NCI-H226 (cell line): ENCODE measurements at places on chromosomes 2 and 18.

- no peak for DNase-seq
These were observed 373.5 kb upstream of the MYT1L start for GRCh38 chr2:2704428-2705090.

DNA sequence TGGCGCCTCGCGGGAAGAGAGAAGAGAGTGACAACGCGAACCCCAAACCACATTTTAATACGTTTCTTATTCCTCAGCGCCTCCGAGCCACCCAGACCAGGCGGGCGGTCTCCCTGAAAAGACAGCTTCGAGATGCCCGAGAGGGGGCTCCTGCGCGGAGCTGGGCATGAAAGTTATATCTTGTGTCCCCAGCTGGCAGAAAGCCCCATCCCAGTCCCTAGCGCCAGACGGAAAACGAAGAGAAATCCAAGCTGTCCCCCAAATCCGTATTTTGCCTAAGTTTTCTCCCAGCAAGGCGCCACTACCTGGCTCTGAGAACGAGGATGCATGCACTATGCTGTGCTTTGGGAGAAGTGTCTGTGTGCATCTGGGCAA is 797 bp downstream of the NXPH2 start:
- no peak for DNase-seq

- no peak for DNase-seq
These were observed 42.9 kb downstream of the ADI1 start for GRCh38 chr2:3476321-3476984.

DNA sequence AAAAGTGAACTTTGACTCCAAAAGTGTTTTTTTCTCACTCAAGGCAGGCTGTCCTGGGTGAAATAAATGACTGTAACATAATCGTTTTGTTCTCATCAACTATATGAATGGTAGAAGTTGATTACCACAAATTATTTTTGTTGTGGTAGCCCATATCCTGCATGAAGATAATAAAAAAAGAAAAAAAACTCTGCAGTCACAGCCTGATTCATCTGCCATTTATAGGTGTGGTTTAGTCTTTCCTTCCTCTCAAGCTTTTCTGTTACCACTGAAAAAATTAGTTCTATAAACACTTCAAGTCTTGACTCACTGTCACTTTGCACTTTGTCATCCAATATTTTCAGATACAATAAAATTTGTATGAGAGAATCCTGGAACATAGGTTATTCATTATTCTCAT is 522.0 kb downstream of the PLCL1 start:
- DNase-seq = no peak

DNA sequence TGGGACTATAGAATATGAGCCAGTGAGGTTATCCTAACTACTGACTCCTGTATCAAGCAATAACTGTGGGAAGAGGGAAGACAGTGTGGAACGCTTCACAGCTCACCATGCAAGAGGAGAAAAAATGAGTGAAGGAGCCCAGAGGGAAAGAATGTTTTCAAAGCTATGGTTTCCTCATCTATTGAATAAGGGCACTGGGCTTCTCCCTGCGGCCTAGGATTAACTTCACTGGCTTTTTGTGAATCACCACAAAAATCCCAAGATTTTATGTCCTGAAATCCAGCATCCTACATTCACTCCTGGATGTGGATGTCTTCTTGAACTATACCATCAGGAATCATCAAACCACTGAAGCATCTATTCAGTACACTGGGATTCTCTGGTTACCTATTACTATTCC is 44.5 kb upstream of the SP5 start:
- no peak for DNase-seq

DNA sequence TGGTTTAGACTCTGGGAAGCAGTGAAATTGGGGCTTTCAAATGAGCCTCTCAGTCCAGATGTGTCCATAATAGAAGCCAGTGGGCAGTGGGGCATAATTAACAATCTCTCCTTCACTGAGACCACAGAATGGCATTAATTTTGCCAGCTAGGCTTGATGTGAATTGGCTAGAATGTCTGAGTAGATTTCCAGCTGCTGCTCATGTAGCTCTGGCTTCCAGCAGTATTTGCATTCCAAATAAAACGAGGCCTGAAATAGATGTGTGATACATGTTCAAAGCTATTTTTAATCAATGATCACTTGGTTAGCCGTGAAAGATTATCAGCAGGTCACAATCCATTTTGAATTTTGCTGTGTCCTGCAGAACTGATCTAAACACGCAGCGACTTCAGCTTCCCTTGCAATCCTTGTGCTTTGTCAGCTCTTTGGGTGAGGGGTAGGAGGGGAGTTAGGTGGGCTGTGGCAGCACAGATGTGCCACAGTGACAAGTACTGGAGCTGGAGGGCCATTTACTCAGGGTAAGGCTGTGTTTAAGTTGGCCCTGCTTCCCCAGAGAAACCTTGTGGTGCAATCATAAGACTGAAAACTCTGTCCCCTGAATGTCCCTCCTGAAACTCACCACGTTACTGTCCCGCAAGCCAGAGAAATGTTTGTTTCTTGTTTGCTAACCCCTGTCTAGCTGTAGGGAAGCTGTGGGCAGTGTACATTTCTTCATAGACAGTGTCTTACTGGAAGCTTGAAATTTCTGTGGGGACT is 56.9 kb upstream of the TMEM178A start:
- DNase-seq = no peak

- DNase-seq = no peak
These were observed 164.2 kb downstream of the CDH20 start for GRCh38 chr18:61497422-61497821.

DNA sequence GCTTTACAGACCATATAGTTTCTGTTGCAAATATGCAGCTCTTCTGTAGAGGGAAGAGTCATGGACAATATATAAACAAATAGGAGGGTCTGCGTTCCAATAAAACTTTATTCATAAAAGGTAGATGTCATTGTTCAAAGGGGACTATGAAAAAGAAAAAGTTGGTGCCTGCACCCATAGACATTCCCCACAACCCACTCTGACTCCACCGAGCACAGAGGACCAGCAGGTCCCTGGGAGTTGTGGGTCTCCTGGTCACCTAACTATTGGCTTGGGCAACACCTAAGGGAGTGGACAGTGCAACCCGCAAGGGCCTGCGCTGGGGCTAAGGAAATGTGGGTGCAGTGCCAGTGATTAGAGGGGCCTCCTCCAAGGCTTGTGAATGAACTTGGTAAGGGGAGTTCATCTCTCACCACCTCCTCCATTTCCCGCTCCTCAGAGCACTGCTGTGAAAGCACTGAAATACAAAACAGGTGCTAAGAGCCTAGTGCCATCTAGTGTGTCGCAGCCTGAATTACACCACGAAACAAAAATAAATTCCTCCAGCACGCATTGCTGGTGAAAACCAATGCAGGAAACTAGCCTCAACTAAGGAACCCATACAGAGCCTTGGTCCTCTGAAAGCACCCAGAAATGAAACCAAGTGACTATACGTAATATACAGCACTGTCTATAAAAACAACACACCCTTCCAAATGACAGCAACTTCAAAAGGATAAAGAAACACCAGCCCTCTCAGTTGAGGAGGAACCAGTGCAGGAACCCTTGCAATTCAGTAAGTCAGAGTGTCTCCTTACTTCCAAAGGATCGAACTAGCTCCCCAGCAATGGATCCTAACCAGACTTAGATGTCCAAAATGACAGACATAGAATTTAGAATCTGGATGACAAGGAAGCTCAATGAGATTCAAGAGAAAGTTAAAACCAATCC is 166.6 kb downstream of the RNF144A start:
- peak; percentile 36 for DNase-seq

- no peak for DNase-seq
These were observed 74.1 kb upstream of the GLI2 start for GRCh38 chr2:120661551-120661950.

DNA sequence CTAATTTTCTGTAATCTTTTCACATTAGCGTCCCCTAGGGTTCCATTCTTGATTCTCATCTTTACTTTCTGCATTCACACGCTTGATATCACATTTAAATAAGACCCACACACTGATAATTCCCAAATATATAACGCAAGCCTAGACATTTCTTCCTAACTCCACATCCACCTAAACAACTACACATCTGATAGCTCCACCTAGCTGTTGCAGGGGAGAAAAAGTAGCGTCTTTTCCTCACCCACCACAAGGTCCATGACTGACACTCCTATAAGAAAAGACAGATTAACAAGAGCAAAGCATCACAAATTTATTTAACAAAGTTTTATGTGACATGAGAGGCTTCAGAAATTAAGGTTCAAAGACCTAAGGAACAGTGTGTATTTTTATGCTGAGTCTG is 862.2 kb upstream of the DDX18 start:
- DNase-seq = no peak

GRCh38 chr2:236828820-236829219 is 256.9 kb upstream of the COPS8 start:
- no peak for DNase-seq

DNA sequence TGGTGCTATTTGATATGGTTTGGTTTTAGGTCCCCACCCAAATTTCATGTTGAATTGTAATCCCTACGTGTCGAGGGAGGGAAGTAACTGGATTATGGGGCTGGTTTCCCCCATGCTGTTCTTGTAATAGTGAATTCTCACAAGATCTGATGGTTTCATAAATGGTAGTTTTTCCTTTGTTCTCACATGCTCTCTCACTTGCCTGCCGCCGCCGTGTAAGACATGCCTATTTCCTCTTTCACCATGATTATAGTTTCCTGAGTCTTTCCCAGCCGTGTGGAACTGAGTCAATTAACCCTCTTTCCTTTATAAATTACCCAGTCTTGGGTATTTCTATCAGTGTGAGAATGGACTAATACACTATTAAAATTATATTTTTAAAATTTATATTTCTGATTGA is 7.3 kb downstream of the DIS3L2 start:
- no peak for DNase-seq

DNA sequence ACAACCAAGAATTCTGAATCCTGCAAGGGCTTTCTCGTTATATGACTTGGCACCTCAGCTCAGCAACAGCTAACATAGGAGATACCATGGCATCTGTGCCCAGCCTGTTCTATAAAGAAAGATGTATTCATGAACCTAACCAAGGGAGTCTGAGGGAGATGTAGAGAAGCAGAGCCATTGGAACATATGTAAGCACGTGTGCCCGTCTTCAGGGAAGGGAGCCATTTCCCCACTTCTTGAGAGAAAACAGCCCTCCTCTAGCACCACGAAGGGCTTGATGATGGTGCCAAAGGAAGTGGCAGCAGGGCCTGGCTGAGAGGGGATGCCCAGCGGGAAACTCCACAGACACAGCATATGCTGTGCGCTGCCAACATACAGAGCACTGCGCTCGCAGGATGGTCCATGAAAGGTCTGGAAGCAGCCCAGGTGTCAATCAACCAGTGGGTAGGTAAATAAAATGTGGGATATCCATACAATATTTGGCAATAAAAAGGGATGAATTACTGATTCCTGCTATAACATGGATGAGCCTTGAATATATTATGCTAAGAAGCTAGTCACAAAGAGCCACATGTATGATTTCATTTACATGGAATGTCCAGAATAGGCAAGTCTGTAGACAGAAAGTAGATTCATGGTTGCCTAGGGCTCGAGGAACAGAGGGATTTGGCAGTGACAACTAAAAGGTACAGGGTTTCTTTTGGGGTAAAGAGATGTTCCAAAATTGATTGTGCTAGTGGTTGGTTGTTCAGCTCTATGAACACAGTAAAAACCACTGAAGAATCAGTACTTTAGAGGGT is 16.1 kb downstream of the TMEM247 start:
- no peak for DNase-seq

DNA sequence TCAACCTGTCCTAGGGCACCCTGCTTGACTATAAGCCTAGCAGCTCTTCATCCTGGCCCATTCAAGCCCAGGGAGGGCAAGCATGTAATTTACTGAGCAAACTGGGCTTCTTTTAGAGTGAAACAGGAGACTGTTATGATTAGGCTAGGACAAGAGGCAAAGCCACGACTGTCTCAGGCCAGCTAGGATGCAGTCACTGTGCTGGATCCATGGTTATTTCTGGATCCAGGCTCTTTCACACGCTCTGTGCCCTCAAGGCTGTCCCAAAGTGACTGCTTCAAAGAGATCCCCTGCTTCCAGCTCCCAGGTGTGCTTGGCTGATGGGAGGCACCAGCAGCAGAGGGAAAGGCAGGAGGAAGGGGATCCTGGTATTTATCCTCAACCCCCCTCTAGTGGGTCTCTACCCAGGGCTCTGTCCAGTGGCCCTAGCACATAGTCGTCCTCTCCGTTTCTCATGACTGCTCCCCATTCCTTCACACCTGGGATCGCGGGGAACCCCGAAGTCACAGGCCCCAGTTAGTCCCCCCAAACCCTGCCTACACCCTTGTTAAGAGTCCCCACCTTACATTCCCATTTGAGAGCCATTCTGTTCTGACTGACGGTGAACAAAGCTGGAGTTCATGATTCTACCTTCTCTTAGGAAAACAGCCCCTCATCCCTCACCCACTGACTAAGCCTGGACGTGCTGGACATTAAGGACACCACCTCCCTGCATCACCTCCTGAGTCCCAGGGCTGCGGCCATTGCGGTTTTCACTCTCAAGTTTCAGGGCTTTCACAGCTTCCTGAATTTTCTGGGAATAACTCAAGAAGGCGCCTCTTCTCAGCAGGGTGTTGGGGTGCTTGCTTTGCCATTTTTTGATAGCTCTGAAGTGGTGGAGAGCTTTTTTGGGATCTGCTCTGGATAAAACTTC is 63.2 kb downstream of the POLR1A start:
- no peak for DNase-seq

DNA sequence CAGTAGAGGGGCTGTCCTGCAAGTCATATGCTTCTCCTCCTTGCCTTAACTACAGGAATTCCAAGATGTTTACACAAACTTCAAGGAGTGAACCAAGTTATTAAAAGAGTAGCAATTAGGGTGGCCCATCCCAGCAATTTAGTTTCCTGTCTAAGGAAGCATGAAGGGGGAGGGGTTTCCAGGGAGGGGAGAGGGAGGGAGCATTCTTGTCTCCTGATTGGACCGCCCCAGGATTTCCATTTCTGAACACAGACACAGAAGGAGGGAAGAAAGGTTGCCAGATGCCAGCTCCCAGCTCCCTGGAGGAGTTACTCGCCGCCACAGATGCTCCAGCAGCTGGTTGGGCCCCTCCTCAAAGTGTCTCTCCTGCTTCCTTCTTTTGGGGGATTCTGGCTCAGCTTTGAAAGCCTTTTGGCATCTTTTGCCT is 107.6 kb downstream of the TRIB2 start:
- peak; percentile 66 for DNase-seq
